Kidney glomerular epithelial cell (primary cell): ENCODE measurements at places on chromosomes 11 and 22.

GRCh38 chr11:130611791-130612251, 163.4 kb downstream of the ADAMTS15 start:
- no peak for DNase-seq

GRCh38 chr11:65375012-65375411, 7.4 kb downstream of the SLC25A45 start:
- DNase-seq = no peak

DNA sequence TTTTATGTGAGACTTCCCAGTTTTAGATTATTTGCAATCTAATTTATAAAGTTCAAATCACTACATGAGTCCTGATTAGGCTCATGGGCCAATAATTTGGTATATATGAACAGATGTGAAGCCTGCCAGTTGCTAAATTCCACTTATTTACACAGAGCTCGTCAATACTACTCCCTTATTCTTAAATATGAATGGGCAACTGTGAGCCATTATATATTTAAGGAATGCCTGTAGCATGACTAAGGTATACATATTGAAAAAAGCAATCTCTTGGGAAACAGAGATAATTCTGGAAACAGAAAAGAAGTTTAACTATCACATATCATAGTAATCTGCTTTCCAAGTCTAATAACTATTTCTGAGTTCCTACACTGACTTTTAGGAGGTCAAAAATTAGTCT, 27.0 kb downstream of the RBMXL2 start:
- DNase-seq = no peak

DNA sequence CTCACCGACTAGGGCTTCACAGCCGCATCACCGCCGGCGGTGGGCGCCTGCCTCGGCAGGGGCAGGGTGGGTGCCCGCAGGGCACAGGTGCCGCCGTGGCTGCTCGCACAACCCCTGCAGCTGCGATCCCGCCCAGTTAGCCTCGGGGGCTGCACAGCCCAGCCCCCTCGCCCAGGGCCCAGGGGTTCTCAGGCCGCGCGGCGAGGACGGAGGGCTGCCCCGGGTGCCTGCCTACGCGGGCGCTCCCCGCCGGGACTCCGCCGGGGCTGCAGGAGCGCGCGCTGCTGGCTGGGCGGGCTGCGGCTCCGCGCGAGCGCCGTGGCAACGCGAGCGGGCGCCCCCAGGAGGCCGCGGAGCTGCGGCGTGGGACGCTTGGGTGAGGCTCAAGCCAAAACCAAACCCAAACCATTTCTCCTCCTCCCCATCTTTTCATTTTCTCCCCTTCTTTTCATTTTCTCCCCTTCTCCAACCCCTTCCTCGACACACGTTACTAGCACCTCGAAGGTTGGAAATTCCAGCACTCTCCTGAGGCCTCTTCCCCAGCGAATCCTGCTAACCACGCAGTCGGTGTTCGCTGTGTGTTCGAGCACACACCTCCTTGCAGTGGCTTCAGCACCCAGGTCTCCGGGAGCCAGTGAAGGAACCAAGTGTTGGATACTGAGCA, at the start of gene MICAL3:
TSS of gene MICAL3 (minus strand) at position 286 of the 664 bp plus-strand sequence. CDS start 117,749 bp downstream, outside the sequence.
- DNase-seq = peak; percentile 25
